ENCODE measurements at places on chromosomes 4 and X.

- DNase-seq: no peak
Measured at GRCh38 chr4:141635736-141636081, 674 bp upstream of the IL15 start.

GRCh38 chrX:25810202-25810601, 327.9 kb upstream of the MAGEB18 start:
- DNase-seq: no peak

DNA sequence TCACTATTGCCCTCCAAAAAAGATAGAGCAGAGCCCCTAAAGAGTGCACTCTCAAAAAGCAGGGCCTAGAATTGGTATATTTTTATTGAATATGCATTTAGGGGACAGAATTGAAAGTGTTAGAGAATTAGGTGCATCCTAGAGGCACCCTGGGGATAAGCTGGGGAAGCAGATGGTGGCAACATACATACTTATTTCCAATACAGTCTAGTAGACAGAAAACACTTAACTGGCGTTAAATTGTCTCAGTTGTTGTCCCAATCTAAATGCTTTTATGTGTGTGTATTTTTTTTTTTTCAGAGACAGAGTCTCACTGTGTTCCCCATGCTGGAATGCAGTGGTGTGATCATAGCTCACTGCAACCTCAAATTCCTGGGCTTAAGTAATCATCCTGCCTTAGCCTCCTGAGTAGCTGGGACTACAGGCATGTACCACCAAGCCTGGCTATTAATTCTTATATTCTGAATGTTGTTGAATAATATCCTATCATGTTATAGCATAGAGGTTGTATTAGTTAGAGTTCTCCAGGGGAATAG, 481.8 kb downstream of the GRXCR1 start:
- no peak for DNase-seq

GRCh38 chrX:134683351-134684005, 25.2 kb upstream of the PLAC1 start:
- DNase-seq: peak; percentile 44

- DNase-seq: no peak
Measured at GRCh38 chr4:57320217-57320616, 210.0 kb upstream of the IGFBP7 start.

DNA sequence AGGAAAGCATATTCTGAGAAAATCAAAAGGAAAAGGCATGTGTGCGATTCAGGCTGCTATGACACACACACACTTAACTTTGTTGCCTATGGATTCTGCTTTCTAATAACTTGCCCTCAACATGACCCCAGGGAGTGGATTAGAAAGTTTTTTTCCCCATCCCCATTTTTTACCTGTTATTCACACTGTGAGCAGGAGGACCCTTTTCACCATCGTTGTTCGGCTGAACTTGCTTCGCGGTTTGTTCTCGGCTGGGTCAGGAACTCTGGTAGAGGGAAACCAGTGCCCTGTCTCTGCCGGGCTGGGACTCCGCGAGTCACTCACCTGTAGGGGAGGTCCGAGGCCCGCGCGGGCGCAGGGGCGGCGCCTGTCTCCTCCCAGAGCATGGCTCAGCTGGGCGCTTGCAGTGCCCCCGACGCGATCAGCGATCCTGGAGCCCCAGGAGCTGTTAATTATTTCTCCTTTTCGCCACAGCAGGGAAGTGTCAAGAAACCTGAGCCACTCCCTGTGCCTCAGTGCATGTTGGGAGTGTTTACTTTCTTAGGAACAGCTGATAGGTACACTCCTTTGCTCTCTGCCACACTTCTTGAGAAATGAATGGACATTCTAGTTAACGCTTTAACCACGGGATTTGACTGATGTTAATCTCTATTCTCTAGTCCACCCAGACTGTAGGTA, at the start of gene RASSF6:
TSS of gene RASSF6 (minus strand) at position 322 of the 678 bp plus-strand sequence. CDS start 8,641 bp downstream, outside the sequence.
- peak; percentile 91 for DNase-seq

DNA sequence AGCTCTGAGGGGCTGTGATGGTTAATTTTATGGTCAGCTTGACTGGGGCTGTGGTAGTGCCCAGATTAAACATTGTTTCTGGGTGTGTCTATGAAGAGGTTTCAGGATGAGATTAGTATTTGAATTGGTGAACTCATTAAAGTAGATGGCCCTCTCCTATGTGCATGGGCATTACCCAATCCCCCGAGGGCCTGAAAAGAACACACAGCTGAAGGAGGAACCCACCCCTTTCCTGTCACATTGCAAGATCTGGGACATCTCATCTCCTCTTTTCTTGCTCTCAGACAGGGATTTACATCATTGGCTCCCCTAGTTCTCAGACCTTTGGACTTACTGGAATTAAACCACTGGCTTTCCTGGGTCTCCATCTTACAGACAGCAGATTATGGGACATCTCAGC, 29.4 kb upstream of the NDP start:
- no peak for DNase-seq

DNA sequence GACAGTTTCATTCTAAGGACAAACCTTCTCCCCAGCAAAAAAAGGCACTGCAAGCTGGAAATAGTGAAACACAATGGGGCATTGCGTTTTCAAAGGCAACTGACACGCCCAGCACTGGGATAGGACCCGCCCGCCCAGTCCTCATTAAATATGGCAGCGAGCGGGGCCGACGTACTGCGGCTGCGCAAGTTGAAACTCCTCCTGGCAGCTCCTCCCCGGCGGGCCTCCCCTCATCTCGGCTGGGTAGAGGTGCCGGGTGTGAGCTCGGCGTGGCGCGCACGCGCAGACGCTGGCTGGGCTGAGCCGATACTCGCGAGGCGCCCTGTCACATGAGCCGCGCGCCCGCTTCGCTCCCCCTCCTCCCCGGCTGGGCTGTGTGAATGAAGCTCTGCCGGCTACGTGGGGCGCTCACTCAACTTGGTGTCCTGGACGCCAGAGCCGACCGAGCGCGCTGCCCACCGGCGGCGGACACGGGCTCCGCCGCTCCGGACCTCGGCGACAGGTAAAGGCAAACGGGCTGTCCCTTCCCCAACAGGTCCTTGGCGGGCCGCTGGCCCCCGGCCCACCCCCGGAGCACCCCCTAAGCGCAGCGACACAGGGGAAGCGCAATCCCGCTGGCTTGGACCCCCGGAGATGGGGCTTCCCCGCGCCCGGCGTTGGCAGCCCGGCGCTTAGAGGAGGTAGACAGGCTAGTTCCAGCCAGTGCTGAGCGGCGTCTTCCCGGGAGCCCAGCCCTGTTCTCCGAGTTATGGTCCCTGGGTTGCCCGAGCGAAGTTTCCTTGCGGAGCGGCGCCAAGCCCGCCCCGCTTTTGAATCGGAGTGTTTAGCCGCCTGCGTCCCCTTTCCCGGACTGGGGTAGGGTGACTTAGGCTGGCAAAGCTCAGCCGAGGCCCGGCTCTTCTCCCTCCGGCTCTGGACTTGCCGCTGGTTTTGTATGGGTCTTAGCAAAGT, at the start of gene CLCN5:
TSS of gene CLCN5 (plus strand) at position 306 of the 951 bp plus-strand sequence. CDS start 2,703 bp downstream, outside the sequence.
- DNase-seq: peak; percentile 90

GRCh38 chr4:114296126-114296525, 302.5 kb upstream of the UGT8 start:
- no peak for DNase-seq

DNA sequence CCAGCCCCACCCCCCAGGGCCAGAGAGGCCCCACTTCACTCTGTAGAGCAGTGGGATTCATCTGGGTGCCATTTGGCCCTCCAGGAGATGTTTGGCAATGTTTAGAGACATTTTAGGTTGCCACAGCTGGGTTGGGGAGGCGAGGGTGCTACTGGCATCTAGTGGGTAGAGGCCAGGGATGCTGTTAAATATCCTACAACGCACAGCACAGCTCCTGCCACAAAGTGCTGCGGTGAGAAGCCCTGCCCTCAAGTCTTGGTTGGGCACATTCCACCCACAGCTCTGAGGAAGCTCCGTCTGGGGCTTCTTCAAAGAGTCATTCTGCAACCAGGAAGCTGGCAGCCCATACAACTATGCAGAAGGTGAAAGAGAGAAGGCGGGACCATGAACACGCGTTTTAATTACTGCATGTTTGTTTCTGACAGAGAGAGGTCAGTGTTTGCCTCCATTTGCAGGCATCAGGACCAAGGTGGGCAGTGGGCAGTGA, 48.1 kb upstream of the FAM9C start:
- no peak for DNase-seq

DNA sequence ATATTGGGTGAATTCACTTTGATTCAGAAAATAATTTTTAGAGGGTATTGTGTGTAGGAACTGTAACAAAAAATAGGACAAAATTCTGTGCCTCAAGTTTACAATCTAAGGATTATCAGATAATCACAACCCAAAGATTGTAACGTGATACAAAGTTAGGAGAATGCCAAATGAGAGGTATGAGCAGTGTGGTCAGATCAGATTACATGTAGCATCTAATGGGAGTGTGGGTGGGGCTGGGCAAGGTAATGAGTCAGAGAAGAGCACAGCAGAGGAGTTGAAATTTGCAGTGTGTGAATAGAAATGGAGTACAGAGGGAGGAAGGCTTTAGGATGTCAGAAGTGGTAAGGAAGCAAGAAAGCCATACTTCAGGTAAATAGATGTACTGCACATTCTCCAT, 103.4 kb upstream of the TEX13A start:
- peak; percentile 18 for DNase-seq

- no peak for DNase-seq
Measured at GRCh38 chrX:129980001-129980401, 2.4 kb upstream of the BCORL1 start.

DNA sequence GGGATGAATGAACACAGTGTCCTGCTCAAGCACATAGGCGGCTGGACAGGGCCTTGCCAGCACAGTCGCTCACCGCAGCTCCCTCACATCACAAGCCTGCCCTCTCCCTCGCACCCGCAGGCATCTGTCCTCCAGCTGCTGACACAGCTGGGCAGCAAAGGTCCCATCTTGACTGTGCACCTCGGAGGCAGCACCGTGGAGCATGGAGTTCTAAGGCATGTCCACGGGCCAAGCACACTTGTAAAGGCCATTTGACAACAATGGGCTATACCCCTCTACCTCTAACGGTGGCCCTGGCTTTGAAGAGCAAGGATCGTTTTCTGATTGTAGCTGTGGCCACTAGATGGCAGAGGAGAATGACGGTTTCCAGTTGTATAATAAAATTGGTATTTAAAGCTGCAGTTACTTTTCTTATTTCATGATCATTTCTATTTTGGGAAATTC, 53.8 kb downstream of the APLN start:
- DNase-seq: peak; percentile 3

GRCh38 chr4:36587909-36588472, 306.6 kb downstream of the DTHD1 start:
- DNase-seq: no peak

GRCh38 chrX:50054147-50054546, 131.8 kb downstream of the CLCN5 start:
- no peak for DNase-seq

DNA sequence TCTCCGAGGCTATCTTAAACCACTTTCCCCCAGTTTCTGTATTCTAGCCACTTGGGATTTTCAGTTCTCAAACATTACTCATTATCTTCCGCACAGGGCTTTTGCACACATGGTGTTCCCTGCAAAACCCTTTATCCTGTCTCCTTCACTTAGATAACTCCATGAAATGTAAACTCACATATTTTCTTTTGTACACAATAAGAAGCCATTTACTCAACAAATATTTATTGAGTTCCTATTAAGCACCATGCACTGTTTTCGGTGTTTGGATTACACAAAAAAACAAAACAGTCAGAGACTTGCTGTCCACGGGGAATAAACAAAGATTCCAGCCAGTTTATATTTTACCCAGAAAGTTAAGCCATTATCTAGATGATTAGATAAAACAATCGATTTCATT, 42.5 kb upstream of the UNC5C start:
- no peak for DNase-seq

GRCh38 chr4:27720010-27720766, 859.5 kb downstream of the STIM2 start:
- no peak for DNase-seq

GRCh38 chr4:37765741-37766140, 60.7 kb upstream of the PGM2 start:
- DNase-seq: peak; percentile 62

DNA sequence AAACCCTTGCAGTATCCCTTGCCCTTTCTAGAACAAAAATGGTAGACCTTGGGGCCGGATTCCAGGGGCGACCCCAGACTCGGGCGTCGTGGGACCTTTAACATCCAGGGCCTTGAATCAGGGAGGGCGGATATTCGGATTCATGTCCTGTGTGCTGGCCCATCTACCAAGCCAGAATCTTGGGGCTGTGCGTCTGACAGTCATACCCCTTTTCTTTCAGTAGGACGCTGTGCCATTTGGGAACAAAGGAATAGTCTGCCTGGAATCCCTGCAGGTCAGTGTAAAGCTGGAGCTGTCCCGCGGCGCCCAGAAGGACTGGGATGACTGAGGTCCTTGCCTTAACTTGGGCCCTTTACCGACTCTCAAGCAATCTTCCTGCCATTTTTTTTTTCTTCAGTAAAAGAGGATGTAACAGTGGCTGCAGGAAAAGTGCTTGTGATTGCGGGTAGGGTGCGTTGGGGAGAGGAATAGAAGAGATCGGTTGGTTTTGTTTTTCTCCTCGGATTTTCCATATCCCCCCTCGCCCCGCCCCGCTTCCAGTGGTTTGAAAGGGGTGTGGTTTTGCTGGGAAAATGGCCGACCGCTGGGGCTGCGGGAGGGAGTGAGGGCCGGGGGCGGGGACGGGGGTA, 518 bp downstream of the ARMCX1 start:
- peak; percentile 25 for DNase-seq
